ENCODE measurements at places on chromosomes 1 and 21. TPM values are rescaled to one million over a fixed set of nuclear protein-coding genes. Genes with fewer than 3 reads are reported as not detected.

Gene HFM1
- not detected for total RNA-seq

DNA sequence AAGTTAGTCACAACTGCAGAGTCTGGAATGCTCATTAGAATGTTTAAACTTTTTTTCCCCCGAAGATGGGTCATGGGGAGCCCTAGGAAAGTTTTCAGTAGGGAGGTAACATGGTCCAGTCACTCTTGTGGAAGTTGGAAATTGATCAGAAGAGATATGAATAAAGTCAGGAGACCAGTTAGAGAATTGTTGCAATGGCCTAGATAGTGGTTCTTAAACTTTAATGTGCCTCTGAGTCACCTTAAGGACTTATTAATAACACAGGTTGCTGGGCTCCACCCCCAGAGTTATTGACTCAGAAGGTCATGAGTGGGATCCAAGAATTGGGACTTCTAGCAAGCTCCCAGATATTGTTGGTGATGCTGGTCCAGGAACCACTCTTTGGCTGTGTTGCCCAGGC lies 3.2 kb upstream of the TFAP2E start:
- no peak for ATAC-seq

DNA sequence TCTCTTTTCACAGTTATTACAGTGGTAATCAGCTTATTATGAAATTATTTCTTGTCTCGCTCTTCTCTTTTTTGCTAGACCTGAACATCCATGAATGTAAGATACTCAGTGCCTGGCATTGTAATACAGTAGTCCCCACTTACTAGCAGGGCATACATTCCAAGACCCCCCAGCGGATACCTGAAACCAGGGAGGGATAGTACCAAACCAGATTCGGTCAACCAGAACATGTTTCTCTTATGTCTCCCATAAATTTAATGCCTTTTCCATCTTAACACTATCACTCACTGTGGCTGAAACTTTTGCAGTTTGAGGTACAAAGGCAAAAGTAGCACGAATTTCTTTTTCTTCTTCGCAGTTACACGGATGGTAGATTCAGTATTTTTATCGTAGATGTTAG lies 24.6 kb upstream of the B3GALT2 start:
- ATAC-seq = no peak

Gene MANEAL
- total RNA-seq = 3.0 TPM

- ATAC-seq = no peak
Observed at GRCh38 chr1:201778279-201779065, 50.5 kb upstream of the IPO9 start.

DNA sequence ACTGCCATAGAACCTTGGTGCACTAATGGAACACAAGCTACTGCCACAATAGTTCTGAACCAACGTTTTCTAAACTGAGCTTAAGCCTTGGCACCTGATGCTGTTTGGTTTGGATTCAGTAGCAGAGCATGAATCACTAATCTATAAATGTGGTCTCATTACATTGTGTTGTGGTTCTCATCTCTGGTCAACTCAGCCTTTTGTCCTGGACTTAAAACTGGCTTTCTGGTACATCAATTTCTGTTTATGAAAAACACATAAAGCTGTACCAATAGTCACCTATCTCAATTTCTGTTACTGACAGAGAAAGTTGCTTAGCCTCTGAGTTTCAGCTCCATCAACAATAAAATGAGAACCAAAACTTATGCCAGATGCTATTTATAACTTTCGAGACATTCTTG lies 197.5 kb upstream of the KIAA0040 start:
- ATAC-seq = no peak

- ATAC-seq = peak; percentile 32
Observed at GRCh38 chr1:240399381-240399780, 212.6 kb downstream of the GREM2 start.

DNA sequence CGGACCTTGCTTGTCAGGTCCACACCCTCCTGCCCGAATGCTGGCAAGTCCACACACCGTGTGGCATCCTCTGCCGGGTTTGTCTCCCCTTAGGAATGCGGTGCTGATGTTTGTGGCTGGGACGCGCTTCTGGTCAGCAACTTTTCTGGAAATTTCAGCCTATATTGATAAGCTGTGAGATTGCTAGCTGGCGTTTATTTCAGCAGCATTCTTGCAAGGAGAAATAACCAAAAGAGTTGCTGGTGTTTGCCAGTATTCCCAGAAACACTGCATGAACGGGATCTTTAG lies 601 bp downstream of the CEPT1 start:
- ATAC-seq = no peak

Gene PLEKHA6
- total RNA-seq = 0.37 TPM

Gene RHBDL2
- total RNA-seq = not detected

DNA sequence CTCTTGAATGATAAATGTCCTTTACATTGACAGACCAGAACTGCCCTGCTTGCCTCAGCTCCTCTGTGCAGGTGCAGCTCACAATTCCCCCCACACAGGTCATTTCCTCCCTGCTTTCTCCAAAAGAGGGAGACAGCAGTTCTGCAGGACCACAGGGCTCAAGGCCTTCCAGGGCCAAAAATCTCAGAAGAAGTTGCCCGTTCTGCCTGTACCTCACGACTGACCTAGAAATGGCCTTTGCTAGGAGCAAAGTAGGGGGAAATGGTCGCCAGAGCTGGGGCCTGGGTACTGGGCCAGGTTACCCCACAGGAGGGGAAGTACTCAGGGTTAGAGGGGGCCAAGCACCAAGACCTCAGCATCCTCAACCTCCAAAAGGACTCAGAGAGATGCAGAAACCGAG lies 11.1 kb downstream of the RNU1-2 start:
- no peak for ATAC-seq

Gene PRELP
- not detected for total RNA-seq

Gene KCNA3
- 22.7 TPM for total RNA-seq

GRCh38 chr1:227316456-227316855 lies 1.8 kb downstream of the CDC42BPA start:
- no peak for ATAC-seq

DNA sequence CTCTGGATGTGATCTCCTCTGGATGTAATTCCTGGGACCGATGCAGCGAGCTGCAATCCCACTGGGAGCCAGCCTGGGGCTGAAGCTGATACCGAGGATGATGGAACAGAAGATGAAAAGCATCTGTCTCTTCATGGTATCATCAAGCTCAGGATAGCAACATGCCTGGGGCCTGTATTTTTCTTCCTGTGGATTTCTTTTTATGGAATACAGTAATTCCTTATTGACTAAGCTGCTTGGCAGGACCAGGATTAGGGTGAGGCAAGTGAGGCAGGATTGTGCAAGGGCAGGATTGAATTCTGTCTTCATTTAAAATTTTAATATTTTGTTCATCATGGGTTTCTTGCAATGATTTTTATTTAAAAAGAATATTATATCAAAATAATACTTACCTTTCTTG lies 86.6 kb downstream of the SLC25A24 start:
- ATAC-seq = no peak

- no peak for ATAC-seq
Observed at GRCh38 chr1:198630863-198631262, 8.0 kb upstream of the PTPRC start.

DNA sequence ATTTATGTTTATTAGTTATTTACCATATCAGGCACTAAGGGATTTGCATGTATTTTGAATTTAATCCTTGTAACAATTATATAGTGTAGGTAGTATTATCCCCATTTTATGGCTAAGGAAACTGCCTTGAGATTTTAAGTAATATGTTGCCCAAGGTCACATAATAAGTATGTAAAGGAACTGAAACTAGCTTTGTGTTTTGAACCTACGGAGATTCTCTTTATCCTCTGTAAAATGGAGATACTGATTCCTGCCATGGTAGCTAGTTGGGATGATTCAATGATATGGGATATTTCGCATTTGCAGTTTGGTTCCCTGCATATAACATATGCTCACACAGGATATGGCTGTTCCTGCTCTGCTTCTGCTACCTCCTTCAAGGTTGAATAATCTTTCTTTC lies 144.3 kb downstream of the ST6GALNAC3 start:
- no peak for ATAC-seq

DNA sequence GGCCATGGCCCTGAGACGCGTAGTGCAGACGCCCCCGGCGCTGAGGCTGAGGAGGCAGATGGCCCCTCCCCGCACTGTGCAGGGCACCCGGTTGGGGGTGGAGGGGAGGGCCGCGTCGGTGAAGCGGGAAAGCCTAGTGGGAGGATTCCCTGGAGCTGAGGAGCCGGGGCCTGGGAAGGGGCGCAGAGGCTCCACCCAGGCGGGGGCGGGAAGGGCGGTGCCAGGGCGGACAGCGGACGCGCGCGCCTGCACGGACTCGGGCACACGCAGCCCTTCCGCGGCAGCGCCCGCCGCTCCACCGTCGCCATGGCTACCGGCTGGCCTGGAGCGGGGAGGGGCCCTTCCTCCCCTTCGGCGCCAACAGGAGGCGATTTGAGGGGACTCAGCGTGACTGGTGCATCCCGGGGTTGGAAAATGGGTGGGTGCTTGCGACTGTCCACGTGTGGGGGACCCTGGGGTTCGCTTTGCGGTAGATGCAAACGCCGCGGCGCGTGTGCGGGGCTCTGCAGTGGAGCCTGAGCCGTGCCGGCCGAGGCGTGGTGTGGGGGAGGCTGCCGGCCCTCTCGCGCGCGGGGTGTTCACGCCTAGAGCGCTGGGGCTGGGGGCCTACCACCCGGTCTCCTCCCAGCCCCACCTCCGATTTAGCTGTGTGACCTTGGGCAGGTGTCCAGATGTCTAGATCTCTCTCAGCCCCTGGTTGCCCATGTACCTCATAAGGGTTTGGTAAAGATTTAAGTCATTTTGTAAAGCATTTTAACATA lies 35.1 kb downstream of the PTPRF start:
- ATAC-seq = peak; percentile 91

DNA sequence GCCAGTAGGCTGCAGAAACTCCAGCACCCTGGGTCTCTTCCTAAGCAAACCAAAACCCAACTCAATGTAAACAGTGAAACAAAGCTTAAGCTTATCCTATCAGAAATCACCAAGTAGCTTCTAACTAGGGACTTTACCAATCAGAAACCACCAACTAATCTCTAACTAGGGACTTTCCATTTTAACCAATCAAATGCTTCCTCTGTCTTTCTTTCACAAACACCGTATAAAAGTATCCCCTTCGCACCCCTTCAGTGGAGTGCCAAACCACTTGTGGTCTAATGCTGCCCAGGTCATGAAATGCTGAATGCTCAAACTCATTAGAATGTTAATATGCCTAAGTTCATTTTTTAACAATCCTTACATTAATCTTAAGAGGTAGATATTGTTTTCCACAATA lies 250.5 kb upstream of the DUSP10 start:
- ATAC-seq = no peak

- peak; percentile 54 for ATAC-seq
Observed at GRCh38 chr1:61050541-61051442, 31.6 kb upstream of the NFIA start.

Gene HHIPL2
- 0.32 TPM for total RNA-seq

DNA sequence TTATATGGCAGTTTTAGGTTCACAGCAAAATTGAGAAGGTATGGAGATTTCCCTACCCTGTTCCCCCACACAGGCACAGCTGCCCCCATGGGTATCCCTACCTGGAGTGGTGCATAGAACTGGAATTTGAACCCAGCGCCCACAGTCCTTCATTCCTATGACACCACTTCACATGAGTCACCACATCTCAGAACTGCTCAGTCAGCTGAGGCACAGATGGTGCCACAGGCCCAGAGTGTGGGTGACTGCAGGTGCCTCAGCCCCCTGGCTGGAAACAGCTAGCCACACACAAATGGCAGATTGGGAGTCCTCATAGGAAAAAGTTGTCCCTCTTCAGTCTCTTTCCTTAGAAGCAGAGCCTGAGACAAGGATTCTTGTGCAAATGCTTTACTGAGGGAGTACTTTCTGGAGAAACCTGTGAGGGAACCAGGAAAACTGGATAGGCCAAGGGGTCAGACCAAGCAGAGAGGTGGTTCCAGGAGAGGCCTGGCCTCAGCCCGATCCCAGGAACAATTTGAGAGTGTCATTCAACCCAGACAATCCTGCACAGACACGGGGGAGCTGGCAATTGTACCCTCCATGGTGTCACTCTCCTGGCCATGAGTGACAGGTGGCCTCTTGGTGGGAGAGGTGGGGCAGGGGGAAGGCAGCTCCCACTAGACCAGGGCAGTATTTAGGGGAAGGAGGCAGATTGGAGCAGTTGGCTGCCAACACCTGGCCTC lies 6.9 kb downstream of the PLA2G2D start:
- ATAC-seq = peak; percentile 56

GRCh38 chr1:109801791-109802135 lies 38.0 kb upstream of the EPS8L3 start:
- peak; percentile 25 for ATAC-seq

DNA sequence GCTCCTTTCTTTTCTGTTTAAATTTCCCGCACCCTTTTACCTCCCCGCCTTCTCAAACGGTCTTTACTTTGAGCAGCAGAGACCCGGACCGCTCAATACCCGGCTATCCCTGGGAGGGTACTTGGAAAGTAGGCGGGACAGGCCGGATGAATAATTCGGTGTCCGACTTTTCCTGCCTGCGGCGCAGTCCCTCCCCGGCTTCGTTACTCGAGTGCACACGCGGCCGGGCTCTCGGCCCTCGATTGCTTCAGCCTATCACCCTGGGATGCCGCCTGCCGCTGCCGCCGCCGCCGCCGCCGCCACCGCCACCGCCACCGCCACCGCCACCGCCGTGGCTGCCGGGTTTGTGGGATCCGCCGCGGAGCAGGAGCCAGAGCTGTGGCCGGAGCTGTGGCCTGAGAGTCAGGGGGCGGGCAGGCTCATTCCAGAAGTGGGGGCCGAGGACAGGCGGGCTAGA lies 382 bp upstream of the RASAL2 start:
- ATAC-seq = peak; percentile 37

DNA sequence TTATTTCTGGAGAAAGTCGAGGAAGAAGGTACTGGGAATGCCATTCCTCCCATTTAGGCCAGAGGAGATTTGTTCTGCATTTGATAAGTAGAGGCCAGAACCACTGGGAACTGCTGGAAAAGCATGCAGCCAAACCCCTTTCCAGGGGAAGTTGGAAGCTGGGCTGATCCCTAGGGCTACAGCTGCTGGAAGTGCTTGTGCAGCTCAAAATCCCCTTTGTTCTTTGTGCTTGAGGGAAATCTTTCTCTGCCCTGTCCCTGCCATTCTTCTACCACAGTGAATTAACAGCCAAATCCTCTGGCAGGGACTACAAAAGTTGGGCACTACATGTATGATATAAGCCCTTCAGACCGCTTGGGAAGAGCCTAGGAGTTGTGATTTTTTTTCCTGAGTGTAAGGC lies 734.1 kb downstream of the LRRIQ3 start:
- no peak for ATAC-seq

Gene WDR4
- 52.0 TPM for total RNA-seq

Gene FAM110D
- not detected for total RNA-seq

- ATAC-seq = peak; percentile 83
Observed at GRCh38 chr1:53987880-53988279, 30.1 kb downstream of the LDLRAD1 start.

All from activated T-helper 17 cell treated with anti-CD3 and anti-CD28 coated beads, Interleukin-2, amount 50 U/mL, for 72 hours (primary cell).